Activated naive CD8-positive, alpha-beta T cell treated with anti-CD3 and anti-CD28 coated beads for 36 hours (primary cell): ENCODE measurements at places on chromosomes 6 and 20.

- H3K36me3 ChIP-seq = peaks cover 4% of the 10 kb centered on the region
- no peak overlapping the region for H3K4me3 ChIP-seq
- no peak for DNase-seq
- H3K4me1 ChIP-seq = no peaks in the 10 kb centered on the region
Observed at GRCh38 chr6:29617782-29618554, 15.0 kb downstream of the GABBR1 start.

DNA sequence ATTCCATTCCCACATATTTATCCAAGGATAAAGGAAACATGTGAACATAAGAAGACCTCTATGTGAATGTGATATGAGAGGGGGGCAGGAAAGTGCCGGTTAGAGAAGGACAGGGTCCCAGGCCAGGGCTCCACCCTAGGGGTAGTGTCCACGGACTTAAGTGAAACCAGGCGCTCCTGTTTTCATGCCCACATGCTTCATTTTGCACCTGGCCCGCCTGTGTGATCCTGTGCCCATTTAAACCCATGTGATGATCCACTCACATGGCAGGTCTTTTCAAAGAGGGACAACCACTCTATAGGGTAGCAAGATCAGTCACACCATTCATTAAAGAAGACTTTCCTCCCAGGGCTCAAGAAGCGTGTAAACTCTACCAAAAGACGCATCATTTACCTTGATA lies 865.3 kb upstream of the GJE1 start:
- H3K4me1 ChIP-seq = no peaks in the 10 kb centered on the region
- H3K36me3 ChIP-seq = no peaks in the 10 kb centered on the region
- no peak for DNase-seq
- no peak overlapping the region for H3K4me3 ChIP-seq

DNA sequence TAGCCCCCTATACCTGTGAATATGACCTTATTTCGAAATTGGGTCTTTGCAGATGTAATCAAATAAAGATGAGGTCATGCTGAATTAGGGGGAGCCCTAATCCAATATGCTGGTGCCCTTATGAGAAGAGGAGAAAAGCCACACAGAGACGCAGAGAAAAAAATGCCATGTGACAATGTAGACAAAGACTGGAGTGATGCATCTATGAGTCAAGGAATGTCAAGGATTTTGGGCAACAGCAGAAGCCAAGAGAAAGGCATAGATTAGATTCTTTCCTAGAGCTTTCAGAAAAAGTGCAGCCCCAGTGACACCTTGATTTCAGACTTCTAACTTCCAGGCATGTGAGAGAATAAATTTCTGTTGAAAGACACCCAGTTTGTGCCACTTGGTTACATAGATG lies 47.4 kb upstream of the HS3ST5 start:
- no peaks in the 10 kb centered on the region for H3K36me3 ChIP-seq
- no peak overlapping the region for H3K4me3 ChIP-seq
- no peaks in the 10 kb centered on the region for H3K27me3 ChIP-seq
- no peak overlapping the region for H3K27ac ChIP-seq

DNA sequence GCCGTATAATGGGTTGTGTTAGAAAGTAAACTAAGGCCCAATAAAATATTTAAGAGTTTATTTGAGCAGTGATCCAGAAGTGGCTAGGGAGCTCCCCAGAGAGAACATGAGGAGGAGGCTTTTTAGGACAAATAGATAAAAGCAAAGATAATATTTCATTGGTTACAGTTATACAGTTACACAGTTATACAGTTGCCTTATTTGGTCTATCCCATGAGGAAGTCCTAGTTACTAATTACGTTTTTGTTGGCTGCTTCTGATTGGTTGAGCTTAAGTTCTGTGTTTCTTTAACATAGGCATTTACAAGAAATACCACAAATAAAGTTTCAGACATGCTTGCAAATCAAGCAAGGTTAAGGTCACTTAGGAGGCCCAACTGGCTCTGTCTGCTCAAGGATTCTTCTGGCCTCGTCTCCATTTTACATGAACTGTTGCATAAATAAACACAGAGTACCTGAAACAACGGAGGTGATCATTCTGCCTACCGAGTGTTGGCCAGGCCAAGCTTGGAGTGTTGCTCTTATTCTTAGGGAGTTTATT lies 7.0 kb downstream of the UBD start:
- peaks cover 58% of the 10 kb centered on the region for H3K27me3 ChIP-seq
- no peak for DNase-seq
- no peaks in the 10 kb centered on the region for H3K36me3 ChIP-seq
- H3K27ac ChIP-seq = peak overlapping the region; percentile 87

DNA sequence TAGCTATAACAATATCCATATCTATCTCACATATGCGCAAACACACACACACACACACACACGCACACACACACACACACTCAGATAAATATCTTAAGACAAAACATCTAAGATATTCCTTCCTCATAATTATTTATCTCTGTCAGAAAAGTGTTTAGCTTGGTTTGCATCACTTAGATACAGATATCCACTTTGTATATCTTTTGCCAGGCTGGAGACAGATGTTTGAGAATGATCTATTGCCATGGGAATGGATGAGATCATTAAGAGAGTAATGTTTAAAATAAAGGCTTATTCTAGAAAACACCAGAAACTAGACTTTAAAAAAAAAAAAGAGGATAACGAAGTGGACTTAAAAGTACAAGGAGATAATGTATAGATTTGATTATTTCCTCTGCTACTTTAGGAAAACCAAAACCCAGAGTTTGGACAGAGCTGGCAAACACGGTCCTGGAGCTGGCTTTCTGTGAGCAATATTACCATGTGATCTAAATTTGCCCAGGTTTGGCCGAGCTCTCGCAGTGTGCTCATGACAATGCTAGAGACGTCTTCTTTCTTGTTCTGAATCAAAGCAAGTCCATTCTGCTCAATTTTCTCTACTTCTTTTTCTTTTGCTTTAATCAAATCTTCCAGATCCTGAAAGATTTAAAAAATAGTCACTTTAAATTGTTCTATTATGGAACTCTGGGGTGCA lies 411.8 kb downstream of the SYNE1 start:
- peaks cover 3% of the 10 kb centered on the region for H3K4me1 ChIP-seq
- H3K27ac ChIP-seq = no peak overlapping the region
- no peak for DNase-seq
- no peak overlapping the region for H3K4me3 ChIP-seq
- no peaks in the 10 kb centered on the region for H3K27me3 ChIP-seq
- peaks cover 36% of the 10 kb centered on the region for H3K36me3 ChIP-seq

- no peak for DNase-seq
- no peaks in the 10 kb centered on the region for H3K36me3 ChIP-seq
- no peak overlapping the region for H3K27ac ChIP-seq
- no peak overlapping the region for H3K4me3 ChIP-seq
- H3K27me3 ChIP-seq = peaks cover 10% of the 10 kb centered on the region
Observed at GRCh38 chr6:168655462-168656152, 214.6 kb downstream of the SMOC2 start.

- H3K36me3 ChIP-seq = no peaks in the 10 kb centered on the region
- no peak overlapping the region for H3K27ac ChIP-seq
- no peak for DNase-seq
- no peaks in the 10 kb centered on the region for H3K4me1 ChIP-seq
- H3K4me3 ChIP-seq = no peak overlapping the region
Observed at GRCh38 chr6:84046755-84047154, 13.2 kb downstream of the MRAP2 start.

- H3K36me3 ChIP-seq = no peaks in the 10 kb centered on the region
- no peak overlapping the region for H3K4me3 ChIP-seq
- DNase-seq = no peak
- H3K27me3 ChIP-seq = no peaks in the 10 kb centered on the region
- no peak overlapping the region for H3K27ac ChIP-seq
- no peaks in the 10 kb centered on the region for H3K4me1 ChIP-seq
Observed at GRCh38 chr6:148044261-148044751, 298.3 kb upstream of the SASH1 start.

GRCh38 chr6:31407699-31408098 lies 4.3 kb downstream of the MICA start:
- no peaks in the 10 kb centered on the region for H3K27me3 ChIP-seq
- no peak for DNase-seq
- H3K4me3 ChIP-seq = no peak overlapping the region
- H3K4me1 ChIP-seq = peaks cover 45% of the 10 kb centered on the region
- H3K27ac ChIP-seq = no peak overlapping the region

DNA sequence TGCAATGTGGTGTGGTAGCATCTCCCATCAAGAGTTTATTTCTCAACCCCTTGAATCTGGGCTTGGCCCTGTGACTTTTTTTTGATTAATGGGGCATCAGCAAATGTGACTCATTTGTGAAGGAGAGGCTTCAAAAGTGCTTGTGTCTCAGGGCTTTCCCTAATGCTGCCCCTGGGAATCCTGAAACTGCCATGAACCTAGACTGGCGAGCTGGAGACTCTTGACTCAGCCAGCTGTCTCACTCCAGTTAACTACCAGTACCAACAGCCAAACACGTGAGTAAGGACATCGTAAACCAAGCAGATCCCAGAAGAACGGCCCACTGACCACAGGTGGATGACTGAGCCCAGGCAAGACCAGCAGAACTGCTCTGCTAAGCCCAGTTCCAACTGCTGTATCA lies 72.8 kb upstream of the ADTRP start:
- no peak overlapping the region for H3K27ac ChIP-seq
- H3K27me3 ChIP-seq = no peaks in the 10 kb centered on the region
- H3K4me1 ChIP-seq = peaks cover 6% of the 10 kb centered on the region
- DNase-seq = no peak

DNA sequence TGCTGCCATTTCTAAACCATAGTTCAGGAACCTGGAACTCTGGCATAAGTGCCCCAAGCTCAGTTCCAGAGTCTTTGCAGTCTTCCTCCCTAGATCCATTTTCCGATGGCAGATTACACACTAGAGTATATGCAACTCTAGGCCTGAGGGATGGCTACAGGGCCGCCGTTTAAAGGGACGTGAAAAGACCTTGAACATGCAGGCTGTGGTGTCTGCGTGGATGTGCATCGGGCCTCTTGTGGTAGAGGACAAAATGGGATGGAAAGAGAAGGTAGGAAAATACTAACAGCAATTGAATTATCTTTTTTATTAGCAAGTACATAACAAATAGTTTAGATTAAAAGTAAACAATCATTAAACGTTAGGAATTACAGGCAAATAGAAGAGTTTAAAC lies 588.9 kb downstream of the RFPL4B start:
- no peak overlapping the region for H3K27ac ChIP-seq
- no peak overlapping the region for H3K4me3 ChIP-seq
- no peak for DNase-seq
- no peaks in the 10 kb centered on the region for H3K36me3 ChIP-seq

DNA sequence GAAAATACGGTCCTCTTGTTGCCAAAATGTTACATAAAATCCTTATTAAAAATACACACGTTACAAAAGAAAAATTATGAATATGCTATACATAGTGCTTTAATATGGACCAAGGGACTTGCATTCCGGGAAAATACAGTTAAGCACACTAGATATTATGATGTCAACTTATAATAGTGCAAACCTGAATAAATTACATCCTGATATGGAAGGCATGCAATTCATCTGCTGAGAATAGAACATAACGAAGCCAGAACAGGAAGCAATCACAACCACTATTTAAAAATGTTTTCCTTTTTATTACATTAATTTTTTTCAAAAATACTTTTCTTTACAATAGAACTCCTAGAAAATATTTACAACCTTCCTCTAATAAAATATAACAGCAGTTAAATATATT lies 7.8 kb upstream of the MRPS10 start:
- no peak overlapping the region for H3K27ac ChIP-seq
- no peak overlapping the region for H3K4me3 ChIP-seq
- H3K4me1 ChIP-seq = peaks cover 17% of the 10 kb centered on the region
- H3K36me3 ChIP-seq = no peaks in the 10 kb centered on the region

DNA sequence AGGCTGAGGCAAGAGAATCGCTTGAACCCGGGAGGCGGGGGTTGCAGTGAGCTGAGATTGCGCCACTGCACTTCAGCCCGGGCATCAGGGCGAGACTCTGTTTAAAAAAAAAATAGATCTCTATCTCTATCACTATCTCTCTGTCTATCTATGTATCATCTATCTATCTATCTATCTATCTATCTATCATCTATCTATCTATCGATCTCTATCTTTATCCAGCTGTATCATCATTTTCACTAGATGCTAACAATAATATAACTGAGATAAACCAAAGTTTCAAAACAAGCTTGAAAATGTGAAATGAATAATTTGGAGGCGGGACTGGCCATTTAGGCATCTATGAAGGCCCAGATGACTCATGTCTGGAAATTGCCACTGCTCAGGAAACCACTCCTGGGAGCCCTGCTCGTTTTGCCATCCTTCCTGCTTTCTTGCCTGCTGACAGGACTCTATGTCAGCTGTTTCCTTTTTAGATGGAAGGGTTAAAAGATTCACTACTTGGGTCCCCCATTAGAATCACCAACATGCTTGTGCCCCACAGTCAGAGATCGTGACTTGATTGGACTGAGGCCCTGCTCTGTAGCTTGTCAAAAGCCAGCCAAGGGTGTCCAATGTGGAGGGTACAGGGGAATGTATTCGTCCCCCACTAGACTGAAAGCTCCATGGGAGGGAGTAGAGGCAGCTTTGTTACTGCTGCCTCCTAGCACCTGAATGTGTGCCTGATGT lies 61.7 kb downstream of the UTRN start:
- peak overlapping the region; percentile 70 for H3K4me3 ChIP-seq
- DNase-seq = no peak
- no peaks in the 10 kb centered on the region for H3K27me3 ChIP-seq
- peaks cover 16% of the 10 kb centered on the region for H3K36me3 ChIP-seq
- H3K27ac ChIP-seq = peak overlapping the region; percentile 84
- peaks cover 72% of the 10 kb centered on the region for H3K4me1 ChIP-seq

DNA sequence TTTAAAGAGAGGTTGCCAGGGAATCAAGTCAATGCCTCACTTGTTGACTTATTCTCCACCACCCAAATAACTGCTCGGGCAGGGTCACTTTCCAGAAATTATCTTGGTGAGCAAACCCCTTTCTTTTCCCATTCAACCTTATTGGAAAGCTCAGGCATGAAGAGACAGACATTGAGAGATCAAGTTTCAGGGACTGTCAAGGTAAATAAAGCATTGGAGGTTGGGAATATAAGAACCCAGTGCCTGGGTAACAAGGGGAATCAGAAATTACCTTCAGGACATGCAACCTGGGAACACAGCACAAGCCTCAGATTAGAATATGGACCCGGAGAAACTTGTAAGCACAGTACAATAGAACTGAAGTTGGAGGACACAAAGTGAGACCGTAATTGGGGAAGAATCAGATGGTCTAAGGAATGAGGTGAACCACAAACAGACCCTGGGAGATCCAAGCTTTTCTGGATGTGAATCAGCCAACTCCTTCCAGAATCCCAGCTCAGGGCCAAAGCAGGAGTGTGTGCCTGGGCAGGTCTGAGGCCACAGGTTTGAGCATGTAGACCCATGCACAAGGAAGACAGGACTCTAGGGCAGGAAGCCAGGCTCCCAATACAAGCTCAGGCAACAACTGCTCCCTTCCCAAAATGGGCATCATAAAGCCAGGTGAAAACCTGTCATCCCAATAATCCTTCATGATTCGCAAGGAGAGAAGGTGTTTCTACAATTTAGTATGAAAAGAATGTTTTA lies 512.8 kb downstream of the MAFB start:
- no peak overlapping the region for H3K27ac ChIP-seq
- no peaks in the 10 kb centered on the region for H3K4me1 ChIP-seq
- H3K36me3 ChIP-seq = no peaks in the 10 kb centered on the region
- no peak overlapping the region for H3K4me3 ChIP-seq

- DNase-seq = no peak
- H3K27me3 ChIP-seq = no peaks in the 10 kb centered on the region
- H3K4me3 ChIP-seq = no peak overlapping the region
Observed at GRCh38 chr20:52755744-52756143, 216.4 kb upstream of the TSHZ2 start.

- no peaks in the 10 kb centered on the region for H3K4me1 ChIP-seq
- no peak overlapping the region for H3K4me3 ChIP-seq
- H3K27me3 ChIP-seq = no peaks in the 10 kb centered on the region
Observed at GRCh38 chr6:9646342-9647070, 768.4 kb downstream of the TFAP2A start.
